ENCODE measurements at places on chromosomes 2 and 18. TPM values are rescaled to one million over a fixed set of nuclear protein-coding genes. Genes with fewer than 3 reads are reported as not detected.

AMER3 gene
- total RNA-seq, result not detected

SPRED2 gene
- 8.4 TPM for total RNA-seq

DNA sequence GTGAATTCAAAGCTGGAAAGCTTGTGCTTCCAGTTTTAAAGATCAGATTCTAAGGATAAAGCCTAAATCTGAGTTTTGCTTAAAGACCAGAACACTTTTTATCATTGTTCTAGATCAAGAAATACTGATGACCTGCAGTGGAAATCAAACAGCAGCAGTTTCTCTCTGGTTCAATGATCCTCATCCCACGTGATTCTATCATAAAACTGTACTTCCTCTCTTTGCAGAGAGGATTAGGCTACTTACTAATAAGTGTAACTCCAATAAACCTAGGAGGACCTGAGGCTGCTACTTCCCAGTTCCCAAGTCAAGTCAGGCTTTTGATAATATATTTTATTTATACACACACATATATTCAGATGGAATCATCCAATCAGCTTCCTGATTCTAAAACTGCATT is 81.9 kb downstream of the TCF4 start:
- H3K27ac ChIP-seq, result no peak overlapping the region
- H3K4me1 ChIP-seq, result no peaks in the 10 kb centered on the region
- H3K36me3 ChIP-seq, result no peaks in the 10 kb centered on the region

GRCh38 chr2:224134003-224134734 is 95.1 kb upstream of the SERPINE2 start:
- no peaks in the 10 kb centered on the region for H3K36me3 ChIP-seq
- H3K4me1 ChIP-seq, result no peaks in the 10 kb centered on the region
- no peak for DNase-seq
- H3K4me3 ChIP-seq, result no peak overlapping the region
- H3K27me3 ChIP-seq, result no peaks in the 10 kb centered on the region
- H3K27ac ChIP-seq, result no peak overlapping the region

DNA sequence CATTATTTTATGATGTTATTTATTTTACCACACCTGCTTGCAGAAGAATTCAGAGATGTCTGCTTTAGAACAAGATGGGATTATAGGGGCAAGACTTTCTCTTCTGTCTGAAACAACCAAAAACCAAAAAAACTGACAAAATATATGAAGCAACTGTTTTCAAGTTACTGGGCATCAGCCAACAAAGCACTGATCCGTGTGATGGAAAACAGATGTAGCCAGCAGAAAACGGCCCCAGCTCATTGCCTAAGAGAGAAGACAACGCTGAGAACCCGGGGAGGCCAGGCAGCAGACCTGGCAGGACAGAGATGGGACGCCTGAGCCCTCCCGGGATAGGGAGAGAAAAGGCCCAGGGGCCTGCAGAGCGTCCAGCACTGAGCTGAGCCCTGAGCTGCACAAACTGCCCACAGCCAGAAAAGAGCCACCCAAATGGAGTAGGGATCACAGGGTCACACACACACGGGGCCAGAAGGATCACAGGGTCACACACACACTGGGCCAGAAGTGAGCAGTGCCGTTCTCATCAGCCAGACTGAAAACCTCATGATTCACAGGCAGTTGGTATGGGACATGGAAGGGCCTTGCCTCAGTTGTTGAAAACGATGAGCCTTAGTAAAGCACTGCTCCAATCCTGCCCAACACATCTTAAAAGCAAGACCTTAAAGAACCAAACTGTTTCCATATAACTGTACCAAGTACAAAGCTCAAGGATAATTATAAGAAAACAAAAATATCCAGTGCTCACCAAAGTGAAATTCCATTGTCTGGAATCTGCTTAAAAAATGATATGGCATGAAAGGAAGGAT is 12.1 kb downstream of the PXDN start:
- H3K4me1 ChIP-seq, result peaks cover 38% of the 10 kb centered on the region
- H3K36me3 ChIP-seq, result no peaks in the 10 kb centered on the region
- DNase-seq, result peak; percentile 17
- no peaks in the 10 kb centered on the region for H3K27me3 ChIP-seq
- peak overlapping the region; percentile 78 for H3K27ac ChIP-seq

- no peaks in the 10 kb centered on the region for H3K27me3 ChIP-seq
- no peak for DNase-seq
- H3K27ac ChIP-seq, result no peak overlapping the region
- H3K36me3 ChIP-seq, result no peaks in the 10 kb centered on the region
Measured at GRCh38 chr2:109406301-109406700, 207.5 kb downstream of the SEPTIN10 start.

GRCh38 chr2:30655660-30656059 is 151.6 kb downstream of the CAPN13 start:
- DNase-seq, result no peak
- H3K36me3 ChIP-seq, result no peaks in the 10 kb centered on the region
- no peaks in the 10 kb centered on the region for H3K27me3 ChIP-seq
- H3K4me3 ChIP-seq, result no peak overlapping the region

- no peak overlapping the region for H3K4me3 ChIP-seq
Measured at GRCh38 chr2:157085522-157085921, 172.0 kb upstream of the GALNT5 start.

DNA sequence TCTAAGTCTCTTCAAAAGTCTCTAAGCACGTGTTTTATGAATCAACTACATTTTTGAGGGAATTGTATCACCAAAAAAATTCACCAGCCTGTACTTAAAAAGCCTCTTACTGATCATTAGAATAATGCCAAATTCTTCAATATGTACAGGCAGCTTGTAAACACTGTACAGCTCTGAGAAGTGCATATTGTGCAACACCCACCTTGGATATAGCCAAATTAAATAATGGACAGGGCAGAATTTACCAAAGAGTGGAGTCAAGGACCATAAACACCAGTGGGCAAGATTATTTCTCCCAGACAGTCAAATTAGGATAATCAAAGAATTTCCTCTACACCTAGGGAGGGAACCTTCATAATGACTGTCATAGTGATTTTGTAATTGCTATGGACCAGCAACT is 338.2 kb downstream of the NR4A2 start:
- no peak for DNase-seq
- H3K4me3 ChIP-seq, result no peak overlapping the region
- H3K27me3 ChIP-seq, result no peaks in the 10 kb centered on the region
- no peak overlapping the region for H3K27ac ChIP-seq

GRCh38 chr2:164620457-164620856 is 825 bp downstream of the GRB14 start:
- H3K36me3 ChIP-seq, result no peaks in the 10 kb centered on the region
- H3K27me3 ChIP-seq, result peaks cover 19% of the 10 kb centered on the region
- DNase-seq, result no peak
- peak overlapping the region; percentile 66 for H3K4me3 ChIP-seq
- H3K4me1 ChIP-seq, result no peaks in the 10 kb centered on the region

ABCG5 gene
- total RNA-seq, result not detected

- no peaks in the 10 kb centered on the region for H3K27me3 ChIP-seq
- H3K27ac ChIP-seq, result no peak overlapping the region
- no peaks in the 10 kb centered on the region for H3K4me1 ChIP-seq
- H3K36me3 ChIP-seq, result no peaks in the 10 kb centered on the region
- H3K4me3 ChIP-seq, result no peak overlapping the region
- no peak for DNase-seq
Measured at GRCh38 chr2:134468164-134468563, 214.3 kb downstream of the MGAT5 start.

COBLL1 gene
- total RNA-seq, result 27.0 TPM

DNA sequence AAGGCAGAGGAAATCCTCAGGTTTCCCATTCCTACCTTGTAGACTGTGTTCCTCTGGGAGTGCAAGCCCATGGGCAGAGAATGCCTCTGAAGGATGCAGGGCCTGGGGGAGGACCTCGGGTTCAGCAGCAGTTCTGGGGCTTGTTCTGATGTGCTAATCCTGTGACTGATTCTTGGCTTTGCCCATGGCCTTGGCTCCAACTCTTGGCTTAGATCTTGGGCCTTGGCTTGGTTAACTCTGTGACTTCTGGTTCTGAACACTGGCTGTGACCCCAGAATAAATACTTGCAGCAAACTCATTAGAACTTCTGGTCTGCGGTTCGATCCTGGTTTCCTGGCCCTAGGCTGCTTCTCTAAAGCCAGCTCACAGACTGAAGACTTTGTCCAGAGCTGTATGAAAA is 366.9 kb upstream of the ZEB2 start:
- no peaks in the 10 kb centered on the region for H3K36me3 ChIP-seq
- no peak overlapping the region for H3K27ac ChIP-seq
- no peaks in the 10 kb centered on the region for H3K27me3 ChIP-seq
- H3K4me3 ChIP-seq, result no peak overlapping the region

DNA sequence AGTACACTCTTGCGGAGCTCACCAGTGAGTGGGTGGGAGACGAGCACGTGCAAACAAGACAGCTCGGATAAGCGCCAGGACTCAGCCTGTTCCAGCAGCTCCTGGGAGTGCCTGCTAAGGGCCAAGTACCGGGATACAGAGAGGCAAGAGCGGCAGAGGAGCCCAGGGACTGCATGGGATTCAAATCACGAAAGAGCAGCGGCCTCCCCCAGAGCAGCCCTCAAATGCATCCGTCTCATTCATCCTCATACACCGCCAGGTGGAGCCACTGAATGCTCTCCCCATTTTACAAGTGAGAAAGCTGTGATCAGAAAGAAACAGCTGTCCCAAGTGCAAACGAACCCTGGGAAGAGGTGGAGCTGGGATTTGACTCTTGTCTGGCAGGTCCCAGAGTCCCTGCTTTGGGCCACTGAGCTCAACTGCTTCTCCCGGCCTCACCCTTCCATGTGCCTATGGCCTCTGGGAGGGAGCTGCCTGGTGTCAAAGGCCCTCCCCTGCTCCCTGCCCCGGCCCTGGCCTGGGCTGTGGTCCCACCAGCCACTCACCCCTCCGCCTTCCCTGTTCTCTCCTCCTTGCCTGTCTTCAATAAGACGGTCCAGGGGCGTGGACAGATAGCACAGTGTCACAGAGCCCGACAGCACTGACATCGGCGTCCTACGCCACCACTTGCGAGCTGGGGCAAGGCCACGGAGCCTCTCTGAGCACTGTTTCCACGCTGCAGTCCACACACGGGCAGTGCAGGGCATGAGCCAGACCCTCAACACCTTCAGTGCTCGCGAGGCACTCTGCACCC is 72.8 kb upstream of the TAF1B start:
- DNase-seq, result peak; percentile 74
- H3K4me1 ChIP-seq, result peaks cover 12% of the 10 kb centered on the region
- H3K27me3 ChIP-seq, result no peaks in the 10 kb centered on the region
- no peaks in the 10 kb centered on the region for H3K36me3 ChIP-seq

GRCh38 chr2:239538357-239539052 is 137.7 kb upstream of the HDAC4 start:
- H3K4me3 ChIP-seq, result no peak overlapping the region
- no peaks in the 10 kb centered on the region for H3K36me3 ChIP-seq
- H3K27me3 ChIP-seq, result no peaks in the 10 kb centered on the region
- no peaks in the 10 kb centered on the region for H3K4me1 ChIP-seq
- no peak overlapping the region for H3K27ac ChIP-seq

SLC38A11 gene
- 3.3 TPM for total RNA-seq

GRCh38 chr2:182208421-182208820 is 218.4 kb downstream of the PDE1A start:
- H3K4me1 ChIP-seq, result no peaks in the 10 kb centered on the region
- no peak for DNase-seq
- H3K4me3 ChIP-seq, result no peak overlapping the region
- H3K27me3 ChIP-seq, result no peaks in the 10 kb centered on the region

DNA sequence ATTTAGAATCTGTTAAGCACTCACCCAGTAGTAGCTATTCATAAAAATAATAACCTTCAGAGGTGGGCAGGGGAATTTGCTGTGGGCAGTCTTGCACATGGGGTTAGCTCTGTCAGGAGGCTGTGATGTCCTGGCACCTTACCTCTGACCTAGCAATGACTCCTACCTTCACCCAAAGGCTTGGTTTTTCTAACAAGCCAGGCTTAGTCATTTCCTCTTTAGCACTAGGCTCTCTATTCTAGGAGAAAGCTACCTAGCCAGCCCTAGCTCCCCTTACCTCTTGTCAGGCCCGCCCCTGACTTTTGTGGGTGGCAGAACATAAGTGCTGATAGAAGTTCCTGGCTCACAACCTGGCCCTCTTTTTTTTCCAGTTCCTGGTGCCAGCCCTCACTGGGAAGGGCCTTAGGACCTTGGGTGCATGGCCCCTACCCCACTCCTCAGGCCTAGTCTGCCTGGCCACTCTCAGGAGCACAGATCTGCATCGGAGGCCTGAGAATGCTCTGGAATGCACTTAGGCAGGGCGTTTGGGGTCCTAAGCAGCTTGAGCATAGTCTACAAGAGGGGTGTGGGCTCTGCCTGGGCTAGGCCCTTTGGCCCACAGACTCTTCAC is 17.7 kb downstream of the CPLX4 start:
- no peaks in the 10 kb centered on the region for H3K36me3 ChIP-seq
- no peaks in the 10 kb centered on the region for H3K4me1 ChIP-seq
- no peak overlapping the region for H3K4me3 ChIP-seq

- no peak overlapping the region for H3K4me3 ChIP-seq
- no peaks in the 10 kb centered on the region for H3K27me3 ChIP-seq
- no peaks in the 10 kb centered on the region for H3K36me3 ChIP-seq
- H3K27ac ChIP-seq, result no peak overlapping the region
Measured at GRCh38 chr18:25535495-25535894, 183.5 kb upstream of the ZNF521 start.

FKBP1B gene
- 27.3 TPM for total RNA-seq

GRCh38 chr2:128777196-128778035 is 458.7 kb upstream of the HS6ST1 start:
- no peak for DNase-seq
- H3K27me3 ChIP-seq, result no peaks in the 10 kb centered on the region
- no peak overlapping the region for H3K4me3 ChIP-seq
- no peak overlapping the region for H3K27ac ChIP-seq

DNA sequence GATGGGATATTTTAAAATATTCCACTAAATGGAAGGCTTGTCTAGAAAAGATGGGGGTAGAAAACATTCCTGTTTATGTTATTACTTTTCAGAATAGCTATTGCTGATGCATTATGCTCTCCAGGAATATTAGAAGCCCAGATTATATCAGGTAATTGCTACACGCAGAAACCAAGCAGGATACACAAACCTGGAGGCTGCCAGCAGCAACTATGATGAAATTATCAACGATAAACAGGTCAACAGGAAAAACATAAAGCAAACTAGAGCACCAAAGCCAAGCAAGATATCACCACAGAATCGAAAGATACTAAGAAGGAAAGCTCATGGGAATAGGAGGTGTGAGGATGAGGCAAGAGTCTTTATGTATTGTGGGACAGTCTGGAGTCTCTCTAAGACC is 113.2 kb upstream of the SPATS2L start:
- no peaks in the 10 kb centered on the region for H3K4me1 ChIP-seq
- no peak overlapping the region for H3K27ac ChIP-seq
- H3K4me3 ChIP-seq, result no peak overlapping the region
- DNase-seq, result no peak
- H3K36me3 ChIP-seq, result no peaks in the 10 kb centered on the region

Data from transverse colon (tissue), 4 donors.